ENCODE measurements at places on chromosomes 16 and 17.
A peak's percentile ranks its signal among the peaks of the same experiment; 100 is the strongest.

- DNase-seq = no peak
These were observed 911.1 kb upstream of the GOT2 start for GRCh38 chr16:59645194-59645593.

- no peak for DNase-seq
These were observed 20.7 kb downstream of the GNPTG start for GRCh38 chr16:1372292-1372950.

DNA sequence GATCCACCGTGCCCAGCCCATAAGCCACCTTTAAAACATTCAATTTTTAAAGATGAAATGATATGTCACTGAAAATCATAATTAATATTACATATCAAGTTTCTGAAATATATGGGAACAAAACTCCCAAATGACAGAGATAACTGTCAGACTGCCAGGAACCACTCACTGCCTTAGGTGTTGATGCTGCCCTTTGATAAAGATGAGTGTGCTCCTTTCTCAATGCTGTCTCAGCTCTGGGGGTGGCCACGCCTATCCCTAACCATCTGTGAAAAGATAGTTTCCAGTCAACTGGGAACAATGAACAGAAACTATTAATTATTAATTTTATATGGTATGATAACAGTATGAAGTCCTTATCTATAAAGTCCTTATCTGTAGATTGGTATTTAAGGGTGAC lies 177.7 kb downstream of the MYO1D start:
- DNase-seq = no peak

DNA sequence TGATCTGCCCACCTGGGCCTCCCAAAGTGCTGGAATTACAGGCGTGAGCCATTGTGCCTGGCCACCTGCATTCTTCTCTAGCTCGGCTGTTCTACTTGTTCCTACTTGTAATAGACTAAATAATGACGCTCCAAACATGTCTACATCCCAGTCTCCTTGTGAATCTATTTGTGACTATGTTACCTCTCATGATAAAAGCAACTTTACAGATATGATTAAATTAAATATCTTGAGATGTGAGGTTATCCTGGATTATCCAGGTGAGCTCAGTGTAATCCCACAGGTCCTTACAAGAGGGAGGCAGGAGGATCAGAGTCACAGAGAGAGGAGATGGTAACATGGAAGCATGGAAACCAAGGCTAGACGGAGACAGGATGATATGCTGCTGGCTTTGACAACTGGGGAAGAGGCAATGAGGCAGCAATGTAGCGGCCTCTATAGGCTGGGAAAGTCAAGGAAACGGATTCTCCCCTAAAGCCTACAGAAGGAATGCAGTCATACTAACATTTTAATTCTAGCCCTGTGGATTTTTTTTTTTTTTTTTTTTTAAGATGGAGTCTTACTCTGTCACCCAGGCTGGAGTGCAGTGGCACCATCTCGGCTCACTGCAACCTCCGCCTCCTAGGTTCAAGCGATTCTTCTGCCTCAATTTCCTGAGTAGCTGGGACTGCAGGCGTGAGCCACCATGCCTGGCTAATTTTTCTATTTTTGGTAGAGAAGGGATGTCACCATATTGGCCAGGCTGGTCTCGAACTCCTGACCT lies 5.0 kb upstream of the LASP1 start:
- DNase-seq = no peak

DNA sequence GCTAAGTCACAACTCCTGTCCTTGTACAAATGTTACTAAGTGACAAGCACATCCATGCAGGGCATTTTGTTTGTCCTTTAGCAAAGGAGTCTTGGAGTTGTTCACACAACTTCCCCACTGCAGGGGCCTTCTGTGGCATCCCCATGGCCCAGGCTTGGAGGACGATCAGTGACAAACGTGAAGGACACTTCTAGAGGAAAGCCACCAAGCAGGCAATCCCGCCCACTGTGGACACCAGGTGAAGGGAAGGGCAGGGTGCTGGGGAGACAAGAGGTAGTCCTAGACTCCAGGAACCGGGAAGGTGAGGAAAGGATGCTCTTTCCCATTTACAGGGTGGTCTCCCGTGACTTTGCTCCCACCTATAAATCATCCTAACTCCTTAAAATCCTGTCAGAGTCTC lies 4.1 kb downstream of the WDR45B start:
- no peak for DNase-seq

GRCh38 chr17:17567631-17568030 lies 23.9 kb downstream of the PEMT start:
- DNase-seq = no peak

DNA sequence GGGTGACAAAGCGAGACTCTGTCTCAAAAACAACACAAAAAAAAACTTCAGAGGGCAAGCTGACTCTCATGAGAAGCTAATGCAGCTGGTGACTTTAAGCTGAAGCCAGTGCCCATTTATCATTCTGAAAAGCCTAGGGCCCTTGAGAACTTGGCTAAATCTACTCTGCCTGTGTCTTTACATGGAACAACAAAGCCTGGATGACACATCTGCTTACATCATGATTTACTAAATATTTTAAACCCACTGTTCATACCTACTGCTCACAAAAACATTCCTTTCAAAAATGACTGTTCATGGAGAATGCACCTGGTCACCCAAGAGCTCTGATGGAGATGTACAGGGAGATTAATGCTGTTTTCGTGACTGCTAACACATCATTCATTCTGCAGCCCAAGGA lies 6.1 kb upstream of the ALOX12 start:
- no peak for DNase-seq

GRCh38 chr16:47371271-47372014 lies 89.4 kb downstream of the ITFG1 start:
- no peak for DNase-seq

GRCh38 chr16:47928008-47928407 lies 227.8 kb downstream of the ABCC12 start:
- no peak for DNase-seq

GRCh38 chr17:76003915-76004314 lies 3.3 kb downstream of the CDK3 start:
- no peak for DNase-seq

DNA sequence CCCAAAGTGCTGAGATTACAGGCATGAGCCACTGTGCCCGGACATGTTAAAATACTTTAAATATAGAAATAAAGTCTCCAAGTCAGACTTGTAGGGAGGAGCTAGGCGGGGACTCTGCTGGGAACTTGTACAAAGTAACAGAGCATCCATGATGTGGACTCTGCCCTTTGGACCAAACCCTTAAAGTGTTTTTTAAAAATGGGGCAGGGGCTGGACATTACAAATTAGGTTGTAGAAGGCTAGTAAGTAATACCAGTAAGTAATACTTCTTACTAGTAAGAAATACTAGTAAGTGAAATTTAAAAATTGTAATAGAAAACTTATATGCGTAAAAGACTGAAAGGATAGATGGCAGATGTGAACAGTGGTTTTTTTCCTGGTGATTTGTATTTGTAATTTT lies 9.7 kb upstream of the SPATA32 start:
- DNase-seq = no peak

DNA sequence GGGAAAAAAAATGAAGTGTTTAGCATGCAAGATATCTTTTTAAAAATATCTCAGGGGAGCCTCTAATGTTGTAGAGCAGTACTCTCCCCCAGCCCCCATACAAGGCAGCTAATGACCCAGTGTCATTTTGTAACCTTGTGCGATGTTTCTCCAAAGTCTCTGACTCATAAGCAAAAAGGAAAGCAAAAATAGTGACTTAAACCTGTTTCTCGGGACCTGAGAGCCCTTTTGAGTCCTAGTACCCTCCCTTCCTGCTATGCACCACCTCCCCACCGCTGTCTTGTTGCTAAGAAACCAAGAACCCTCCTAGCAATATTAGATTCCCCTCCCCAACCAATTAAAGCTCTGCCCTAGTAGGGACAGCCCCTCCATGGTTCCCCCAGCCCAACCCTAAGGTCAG lies 2.8 kb downstream of the MYCBPAP start:
- DNase-seq = peak; percentile 32

DNA sequence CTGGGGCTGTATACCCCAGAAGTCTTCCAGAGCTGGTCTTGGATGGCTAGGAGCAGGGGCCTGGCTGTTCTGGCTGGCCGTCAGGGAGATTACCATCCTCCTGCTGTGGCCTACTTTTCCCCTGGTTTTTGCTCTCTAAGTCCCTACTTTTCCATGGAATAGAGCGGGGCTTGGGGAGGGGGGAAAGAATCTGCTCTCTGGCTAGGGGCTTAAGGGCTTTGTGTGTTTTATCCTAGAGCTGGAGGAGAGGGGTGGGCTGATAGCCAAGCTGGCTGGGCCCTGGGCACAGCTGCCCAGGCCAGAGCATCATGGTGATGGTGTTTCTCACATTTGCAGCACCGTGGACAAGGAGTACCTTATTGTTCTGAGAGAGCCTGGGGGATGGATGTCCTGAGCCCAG lies 3.6 kb downstream of the NRN1L start:
- DNase-seq = no peak

GRCh38 chr17:61498042-61498994 lies 46.1 kb downstream of the TBX4 start:
- DNase-seq = no peak

GRCh38 chr17:8121681-8122421 lies 2.1 kb downstream of the HES7 start:
- no peak for DNase-seq

DNA sequence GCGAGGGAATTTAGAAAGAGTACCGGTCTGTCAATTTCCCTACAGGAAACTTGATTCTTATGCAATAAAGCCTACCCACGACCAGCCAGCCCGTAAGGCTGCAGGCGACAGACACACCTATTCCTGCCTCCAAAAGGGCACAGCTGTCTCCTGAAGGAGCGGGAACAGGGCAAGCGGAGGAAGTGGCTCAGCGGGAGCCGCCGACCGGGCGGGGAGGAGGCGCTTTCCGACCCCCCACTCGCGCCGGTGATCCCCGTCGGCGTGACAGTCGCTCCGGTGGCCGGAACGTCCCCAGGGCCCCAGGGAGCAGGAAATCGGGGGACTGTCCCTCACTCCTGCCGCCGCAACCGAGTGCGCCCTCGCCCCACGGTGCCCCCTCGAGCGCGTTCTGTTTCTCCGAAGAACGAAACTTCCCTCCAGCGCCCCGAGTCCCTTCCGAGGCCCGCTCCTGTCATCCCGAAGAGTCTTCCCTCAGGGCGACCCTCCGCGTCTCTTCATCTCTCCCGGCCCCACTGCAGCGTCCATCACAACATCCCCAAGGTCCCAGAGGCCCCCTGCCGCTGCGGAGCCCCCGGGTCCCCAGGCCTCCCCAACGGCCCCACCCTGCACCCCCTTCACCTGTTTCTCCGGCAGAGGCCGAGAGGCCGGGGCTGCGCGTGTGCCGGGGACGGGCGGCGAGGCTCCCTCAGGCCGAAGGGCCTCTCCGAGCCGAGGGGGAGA lies 421 bp downstream of the STAT3 start:
- DNase-seq = peak; percentile 25

- DNase-seq = no peak
These were observed 394.0 kb downstream of the KCNJ2 start for GRCh38 chr17:70563281-70563820.

DNA sequence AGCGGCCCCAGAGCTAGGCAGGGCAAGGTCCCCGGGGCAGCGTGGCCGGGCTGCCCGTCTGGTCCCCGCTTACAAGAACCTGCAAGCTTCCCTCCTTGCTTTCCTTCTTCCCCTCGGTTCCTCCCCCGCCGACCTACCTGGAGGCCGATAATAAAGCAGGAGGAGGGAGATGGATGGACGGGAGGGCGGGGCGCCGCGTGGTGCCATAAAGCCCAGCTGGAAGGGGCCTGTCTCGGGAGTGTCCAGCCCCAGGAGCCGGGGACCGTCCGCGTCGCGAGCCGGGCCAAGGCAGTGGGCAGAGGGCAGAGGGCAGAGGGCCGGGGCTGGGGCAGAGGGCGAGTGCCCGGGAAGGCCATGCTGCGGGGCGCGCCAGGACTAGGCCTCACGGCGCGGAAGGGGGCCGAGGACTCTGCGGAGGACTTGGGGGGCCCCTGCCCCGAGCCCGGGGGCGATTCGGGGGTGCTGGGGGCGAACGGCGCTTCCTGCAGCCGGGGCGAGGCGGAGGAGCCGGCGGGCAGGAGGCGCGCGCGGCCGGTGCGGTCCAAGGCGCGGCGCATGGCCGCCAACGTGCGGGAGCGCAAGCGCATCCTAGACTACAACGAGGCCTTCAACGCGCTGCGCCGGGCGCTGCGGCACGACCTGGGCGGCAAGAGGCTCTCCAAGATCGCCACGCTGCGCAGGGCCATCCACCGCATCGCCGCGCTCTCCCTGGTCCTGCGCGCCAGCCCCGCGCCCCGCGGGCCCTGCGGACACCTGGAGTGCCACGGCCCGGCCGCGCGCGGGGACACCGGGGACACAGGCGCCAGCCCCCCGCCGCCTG lies at the start of gene BHLHA9:
BHLHA9 (plus strand) TSS at position 235 of the 820 bp plus-strand sequence; CDS start at position 355, 120 bp downstream.
- no peak for DNase-seq

DNA sequence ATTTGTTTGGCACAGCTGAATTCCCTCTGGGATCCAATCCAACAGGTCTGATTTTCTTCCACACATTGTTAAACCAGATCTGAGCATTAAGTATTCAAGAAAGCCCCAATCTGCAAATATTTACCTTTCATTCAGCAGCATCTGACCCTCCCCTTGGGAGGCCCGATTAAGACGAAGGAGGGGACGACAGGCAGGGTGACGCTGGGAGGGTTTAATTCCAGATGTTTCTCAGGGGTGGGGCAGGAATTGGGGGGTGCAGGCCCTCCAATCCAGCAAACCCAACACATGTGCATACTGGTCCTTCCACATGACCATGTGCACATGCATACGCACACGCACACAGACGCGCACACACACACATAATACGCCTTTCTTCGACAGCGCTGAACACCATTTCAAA lies 240.5 kb downstream of the GSG1L start:
- no peak for DNase-seq

DNA sequence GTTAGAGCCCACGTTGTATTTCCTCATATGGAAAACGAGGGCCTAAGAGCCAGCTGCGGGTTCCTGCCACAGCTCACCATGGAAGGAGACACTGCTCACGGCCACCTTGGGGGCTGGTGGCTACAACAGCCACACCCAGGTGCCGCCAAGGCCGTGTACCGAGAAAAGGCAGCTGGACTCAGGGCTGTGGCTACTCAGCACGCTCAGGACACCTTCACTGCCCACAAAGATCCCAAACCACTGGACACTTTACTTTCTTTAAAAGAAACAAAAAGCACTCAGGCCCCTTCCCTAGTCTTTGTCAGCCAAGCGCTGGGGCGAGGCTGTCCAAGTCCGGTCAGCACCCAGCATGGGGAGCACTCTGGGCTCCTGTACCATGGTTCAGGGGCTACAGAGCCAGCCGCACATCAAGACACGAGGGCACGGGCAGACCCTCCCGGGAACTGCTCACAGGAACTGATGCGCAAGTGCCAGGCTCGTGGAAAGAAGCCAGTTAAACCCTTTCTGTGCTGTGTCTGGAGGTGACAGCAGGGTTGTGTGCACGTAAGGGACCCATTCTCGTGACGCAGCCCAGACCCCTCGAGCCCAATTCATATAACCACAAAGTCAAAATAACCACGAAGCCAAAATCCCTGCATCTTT lies 18.5 kb downstream of the SLC16A3 start:
- no peak for DNase-seq

- DNase-seq = peak; percentile 50
These were observed 528 bp downstream of the PER1 start for GRCh38 chr17:8151641-8152111.

- no peak for DNase-seq
These were observed 7.3 kb downstream of the GNA13 start for GRCh38 chr17:65049085-65049756.

GRCh38 chr17:38748149-38748891 lies at the start of gene PCGF2:
Gene PCGF2, minus strand, starts transcription at chr17:38748336. Its CDS starts 7,934 bp downstream, at chr17:38740402.
- no peak for DNase-seq

GRCh38 chr17:6574687-6575595 lies 18.6 kb upstream of the PITPNM3 start:
- peak; percentile 44 for DNase-seq

All from CD4-positive, alpha-beta T cell treated with Interferon gamma for 1 hour (primary cell).